Substantia nigra (tissue), 51 donors: ENCODE measurements at places on chromosomes 12 and 14.
A peak's percentile ranks its signal among the peaks of the same experiment; 100 is the strongest.

- DNase-seq: peak; percentile 54
Observed at GRCh38 chr14:73753887-73754795, 40.0 kb upstream of the PNMA1 start.

DNA sequence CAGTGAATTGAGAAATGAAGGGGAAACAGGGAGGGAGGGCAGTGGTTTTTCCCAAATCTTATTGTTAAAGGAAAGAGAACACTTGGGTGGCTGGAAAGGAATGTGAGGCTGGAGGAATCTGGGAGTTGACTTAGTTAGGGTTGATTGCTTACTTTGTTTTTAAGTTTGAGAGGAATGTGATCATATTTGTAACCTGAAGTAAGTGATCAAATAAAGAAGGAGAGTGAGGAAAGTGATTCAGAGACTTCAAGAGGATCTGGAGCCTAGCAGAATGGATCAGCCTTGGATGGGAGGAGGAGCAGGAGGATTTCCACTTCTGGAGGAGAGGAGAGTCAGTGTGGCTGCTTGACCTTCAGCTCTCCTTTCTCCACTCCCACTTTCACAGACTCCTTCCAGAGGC lies 6.0 kb upstream of the LRP6 start:
- DNase-seq: no peak

DNA sequence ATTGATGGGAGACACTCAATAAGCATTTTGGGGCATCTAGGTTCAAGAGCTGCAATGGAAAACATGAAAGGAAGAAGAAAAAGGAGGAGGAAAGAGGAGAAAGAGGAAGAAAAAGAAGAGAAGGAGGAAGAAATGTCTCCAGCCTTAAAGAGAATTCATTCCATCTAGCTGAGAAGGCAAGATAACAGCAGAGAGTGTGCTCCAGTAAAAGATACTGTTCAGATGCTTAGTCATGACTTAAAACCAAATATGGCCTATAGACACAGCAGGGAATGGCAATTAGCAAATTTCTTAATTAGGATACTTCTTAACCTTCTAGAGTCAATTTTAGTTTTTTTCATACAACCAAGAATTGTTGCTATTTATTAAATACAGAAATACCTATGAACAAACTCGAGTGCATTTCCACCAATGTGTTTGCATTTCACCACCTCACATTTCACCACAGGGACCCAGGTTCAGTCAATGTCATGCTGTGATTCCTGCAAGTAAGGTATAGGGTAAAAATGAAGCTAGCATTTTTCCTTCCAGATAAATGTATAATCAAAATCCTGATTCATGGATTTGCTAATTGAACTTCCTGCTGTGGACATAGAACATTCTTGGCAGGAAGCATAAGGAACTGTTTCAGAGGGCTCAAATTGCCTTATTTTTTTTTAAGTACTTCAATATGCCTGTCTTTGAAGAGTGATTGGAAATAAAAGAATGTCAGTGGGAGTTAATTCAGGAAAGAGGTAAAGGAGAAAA lies 177.8 kb downstream of the RPS29 start:
- no peak for DNase-seq

DNA sequence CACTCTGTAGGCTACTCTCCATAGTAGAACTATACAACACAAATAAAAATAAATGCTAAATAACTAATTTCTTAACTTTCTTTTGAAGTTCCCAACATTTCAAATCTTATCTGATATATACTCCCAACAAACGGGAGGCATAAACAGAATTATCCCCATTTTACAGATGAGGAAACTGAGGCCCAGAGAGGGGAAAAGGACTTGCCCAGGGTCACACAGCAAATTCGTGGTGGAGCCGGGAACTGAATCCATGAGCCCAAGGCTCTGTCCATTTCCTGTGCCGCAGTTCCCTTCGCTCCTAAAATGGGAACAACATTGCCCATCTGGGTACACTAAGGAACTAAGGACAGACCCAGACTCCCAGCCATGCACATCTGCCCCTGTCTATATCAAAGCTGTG lies 12.2 kb downstream of the ZNF384 start:
- no peak for DNase-seq

DNA sequence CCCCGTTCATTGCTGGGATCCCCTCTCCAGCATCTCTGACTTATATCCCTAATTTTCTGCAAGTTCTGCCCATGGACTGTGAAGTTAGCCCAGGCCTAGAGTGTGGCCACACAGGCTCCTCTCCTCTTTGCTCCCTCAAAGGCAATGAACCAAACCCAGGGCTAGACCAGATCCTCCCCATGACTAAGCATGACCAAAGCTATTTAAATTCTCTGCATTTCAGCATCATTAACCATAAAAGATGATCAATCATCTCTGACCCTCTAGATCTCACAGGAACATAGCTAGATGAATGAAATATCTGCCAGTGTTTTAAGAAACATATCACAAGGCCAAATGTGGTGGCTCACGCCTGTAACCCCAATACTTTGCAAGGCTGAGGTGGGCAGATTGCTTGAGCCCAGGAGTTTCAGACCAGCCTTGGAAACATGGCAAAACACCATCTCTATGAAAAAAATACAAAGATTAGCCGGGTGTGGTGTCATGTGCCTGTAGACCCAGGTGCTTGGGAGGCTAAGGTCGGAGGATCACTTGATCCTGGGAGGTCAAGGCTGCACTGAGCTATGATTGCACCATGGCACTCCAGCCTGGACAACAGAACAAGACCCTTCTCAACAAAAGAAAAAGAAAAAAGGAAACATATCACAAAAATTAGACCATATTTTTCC lies 2.2 kb upstream of the KRT3 start:
- no peak for DNase-seq

DNA sequence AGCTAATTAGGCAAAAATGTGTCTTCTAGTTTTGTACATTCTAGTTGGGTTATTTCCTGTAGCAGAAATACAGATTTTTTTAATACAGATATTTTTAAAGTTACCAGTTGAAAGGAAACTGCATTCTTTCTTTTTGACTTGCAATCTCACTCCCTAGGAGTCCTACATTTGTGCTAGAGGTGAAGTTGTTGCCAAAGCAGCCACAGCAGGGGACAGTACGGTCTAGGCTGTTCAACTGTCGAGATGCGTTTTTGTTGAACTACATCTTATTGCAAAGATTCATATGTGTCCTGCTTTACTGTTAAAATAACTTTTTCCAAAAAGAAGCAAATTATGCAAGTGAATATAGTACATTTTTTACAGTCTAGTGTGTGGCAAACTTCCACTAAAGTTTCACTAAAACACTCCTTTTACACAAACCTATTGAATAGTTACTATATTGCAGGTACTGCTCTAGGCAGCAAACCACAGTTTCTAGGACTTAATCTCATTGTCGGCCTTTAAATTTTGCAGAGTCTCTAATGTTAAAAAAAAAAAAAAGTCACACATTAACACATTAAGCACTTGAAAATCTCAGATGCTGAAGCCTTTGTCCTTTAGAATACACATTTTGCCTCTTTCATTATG lies 30.2 kb upstream of the SRGAP1 start:
- DNase-seq: no peak

DNA sequence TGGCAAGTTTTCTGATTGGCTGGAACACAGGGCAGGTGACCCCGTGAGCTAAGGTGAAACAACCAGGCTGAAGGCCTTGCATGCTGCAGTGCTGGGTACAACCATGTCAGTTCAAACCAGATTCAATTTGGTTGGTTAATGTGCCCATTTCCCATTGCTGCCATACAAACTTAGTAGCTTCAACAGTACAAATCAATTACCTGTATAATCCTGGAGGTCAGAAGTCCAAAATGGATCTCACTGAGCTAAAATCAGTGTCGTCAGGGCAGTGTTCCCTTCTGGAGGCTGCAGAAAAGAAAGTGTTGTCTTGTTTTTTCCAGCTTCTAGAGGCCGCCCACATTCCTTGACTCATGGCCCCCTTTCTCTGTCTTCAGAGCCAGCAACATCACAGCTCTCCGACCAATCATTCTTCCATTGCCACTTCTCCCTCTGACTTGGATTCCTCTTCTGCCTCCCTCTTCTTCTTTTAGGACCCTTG lies 221.7 kb downstream of the ZFP36L1 start:
- no peak for DNase-seq

DNA sequence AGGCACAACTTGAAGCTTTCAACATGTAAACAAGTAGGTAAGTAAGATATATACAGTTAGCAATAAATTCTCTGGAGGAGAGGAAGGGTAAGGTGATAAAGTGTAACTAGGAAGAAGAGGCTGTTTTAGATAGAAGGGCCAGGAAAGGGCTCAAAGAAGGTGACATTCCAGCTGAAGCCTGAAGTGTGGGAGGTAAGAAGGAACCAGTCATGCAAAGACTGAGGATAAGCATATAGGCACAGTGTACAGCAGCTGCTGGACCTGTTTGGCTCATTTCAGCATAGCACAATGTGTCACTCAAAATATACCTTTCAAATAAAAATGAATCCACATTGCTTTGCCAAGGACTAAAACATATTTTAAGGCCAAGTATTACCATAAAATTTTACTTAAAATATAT lies 28.6 kb upstream of the ARL1 start:
- DNase-seq: no peak

DNA sequence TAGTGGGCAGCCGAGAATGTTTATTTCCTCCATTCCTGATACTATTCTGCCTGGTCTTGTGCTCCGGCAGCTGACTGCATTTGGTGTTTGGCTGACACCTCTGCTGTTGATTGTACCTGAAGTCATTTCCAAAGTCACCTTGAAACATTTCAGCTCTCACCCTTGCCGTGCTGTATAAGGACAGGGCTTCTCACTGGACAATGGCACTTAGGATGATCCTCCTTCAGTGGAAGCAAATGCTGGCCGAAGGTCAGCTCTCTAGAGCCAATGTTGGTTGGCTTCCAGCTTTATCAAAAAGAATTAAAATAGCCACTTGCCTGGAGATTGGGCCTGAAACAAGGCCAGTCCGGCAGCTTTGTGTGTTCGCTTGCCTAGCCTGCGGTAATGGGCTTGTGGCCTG lies 44.0 kb downstream of the ACACB start:
- DNase-seq: no peak

DNA sequence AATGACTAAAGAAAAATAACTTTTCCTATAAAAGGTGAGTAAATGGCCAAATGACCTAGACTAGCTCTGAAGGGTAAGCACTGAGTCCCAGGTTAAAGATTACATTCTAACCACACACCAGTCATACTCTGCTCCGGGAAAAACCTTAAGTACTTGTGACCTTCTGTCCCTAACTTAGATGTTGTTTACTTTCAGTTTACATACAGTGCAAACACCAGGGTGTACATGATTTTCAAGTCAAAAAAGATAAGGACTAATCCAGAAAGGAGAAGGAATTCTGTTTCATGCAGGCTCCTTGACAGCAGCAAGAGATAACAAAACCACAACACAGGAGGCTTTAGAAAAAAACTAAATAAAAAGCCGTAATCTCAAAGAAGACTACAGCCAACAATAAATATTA lies 174.2 kb downstream of the PPM1H start:
- no peak for DNase-seq

- DNase-seq: no peak
Observed at GRCh38 chr12:78209846-78210505, 379.3 kb downstream of the NAV3 start.

- no peak for DNase-seq
Observed at GRCh38 chr12:4190366-4191063, 83.0 kb upstream of the CCND2 start.

DNA sequence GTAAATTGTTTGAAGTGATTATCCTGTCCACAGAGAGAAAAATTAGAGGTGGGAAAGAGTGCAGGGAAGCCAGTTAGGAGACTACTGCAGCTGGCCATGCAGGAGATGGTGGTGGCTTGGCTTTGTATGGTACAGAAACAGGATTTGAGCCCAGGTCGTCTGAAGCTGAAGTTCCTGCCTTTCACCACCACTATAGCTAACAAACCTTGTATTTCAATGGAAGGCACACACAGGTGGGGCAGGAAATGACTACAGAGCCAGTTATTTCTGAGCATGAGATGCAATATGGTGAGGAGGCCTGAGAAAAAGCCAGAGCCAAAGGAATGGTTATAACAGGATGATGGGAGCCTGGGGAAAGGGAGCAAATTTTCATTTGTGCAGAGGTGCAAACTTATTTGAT lies 103.9 kb downstream of the BTG1 start:
- no peak for DNase-seq

GRCh38 chr12:6540181-6540877 lies 6.0 kb downstream of the GAPDH start:
- no peak for DNase-seq

DNA sequence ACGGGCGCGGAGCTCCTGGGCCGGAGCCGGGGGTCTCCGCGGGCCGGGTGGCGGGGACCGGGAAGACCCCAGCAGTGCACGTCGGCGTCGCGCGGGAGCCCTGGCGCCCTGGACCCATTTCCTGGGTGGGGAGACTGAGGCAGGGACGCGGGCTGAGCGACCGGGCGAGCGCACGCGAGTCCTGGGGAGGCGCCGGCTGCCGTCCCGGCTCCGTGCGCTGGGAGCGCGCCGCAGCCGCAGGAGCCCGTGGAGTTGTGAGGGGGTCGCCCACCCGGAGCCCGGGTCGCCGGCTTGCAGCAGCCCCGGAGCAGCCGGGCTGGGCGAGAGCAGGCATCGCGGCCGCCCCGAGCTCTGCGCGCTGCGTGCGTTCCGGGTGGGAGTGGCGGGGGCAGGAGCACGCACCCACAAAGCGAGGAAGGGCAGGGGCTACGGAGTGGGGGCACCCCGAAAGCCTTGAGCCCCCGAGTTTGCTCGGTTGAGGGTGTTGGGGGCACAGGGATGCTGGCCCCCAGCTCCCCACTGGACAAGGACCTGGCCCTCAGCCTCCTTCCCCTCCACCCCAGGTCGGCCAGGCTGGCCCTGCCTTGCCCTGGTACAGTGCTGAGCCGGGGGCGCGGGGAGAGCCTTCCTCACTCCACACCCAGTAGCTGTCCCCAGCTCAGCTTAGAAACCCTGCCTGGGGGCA lies 620 bp downstream of the MMP17 start:
- DNase-seq: no peak

DNA sequence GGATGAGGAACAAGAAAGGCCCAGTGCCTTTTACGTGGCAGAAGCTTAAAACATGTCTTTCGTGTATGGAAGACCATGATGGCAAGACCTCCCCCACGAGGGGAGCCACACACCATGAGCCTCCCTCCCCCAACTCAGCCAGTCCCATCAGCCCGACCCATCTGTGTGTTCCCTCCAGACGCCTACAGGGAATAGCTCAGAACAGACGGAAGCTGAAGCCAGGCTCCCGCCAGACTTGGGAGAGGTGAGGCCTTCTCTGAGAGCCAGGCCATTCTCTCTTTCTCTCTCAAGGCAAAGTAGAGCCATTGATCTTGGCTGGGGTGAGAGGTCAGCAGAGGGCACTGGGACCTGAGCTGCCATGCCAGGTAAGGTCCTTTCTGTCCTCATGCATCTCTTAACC lies 9.5 kb downstream of the REM2 start:
- no peak for DNase-seq

DNA sequence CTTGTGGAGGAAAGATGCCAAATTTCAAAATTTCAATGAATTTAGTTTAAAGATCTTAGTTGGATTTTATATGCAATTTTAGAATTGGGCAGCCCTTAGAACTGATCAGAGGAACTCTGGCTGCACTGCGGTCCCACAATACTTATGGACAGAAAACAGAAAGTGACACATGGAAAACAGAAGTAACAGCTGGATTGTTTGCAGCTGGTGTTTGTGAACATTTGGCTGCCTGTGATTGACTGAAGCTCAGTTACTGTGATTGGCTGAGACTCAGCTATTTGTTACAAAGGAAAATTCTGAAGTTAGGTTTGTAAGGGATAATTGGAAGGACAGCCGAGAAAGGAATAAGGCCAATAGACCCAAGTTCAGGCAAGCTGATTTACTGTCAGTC lies 10.0 kb upstream of the KRT86 start:
- DNase-seq: no peak
